ENCODE measurements at places on chromosomes 1 and 21.

DNA sequence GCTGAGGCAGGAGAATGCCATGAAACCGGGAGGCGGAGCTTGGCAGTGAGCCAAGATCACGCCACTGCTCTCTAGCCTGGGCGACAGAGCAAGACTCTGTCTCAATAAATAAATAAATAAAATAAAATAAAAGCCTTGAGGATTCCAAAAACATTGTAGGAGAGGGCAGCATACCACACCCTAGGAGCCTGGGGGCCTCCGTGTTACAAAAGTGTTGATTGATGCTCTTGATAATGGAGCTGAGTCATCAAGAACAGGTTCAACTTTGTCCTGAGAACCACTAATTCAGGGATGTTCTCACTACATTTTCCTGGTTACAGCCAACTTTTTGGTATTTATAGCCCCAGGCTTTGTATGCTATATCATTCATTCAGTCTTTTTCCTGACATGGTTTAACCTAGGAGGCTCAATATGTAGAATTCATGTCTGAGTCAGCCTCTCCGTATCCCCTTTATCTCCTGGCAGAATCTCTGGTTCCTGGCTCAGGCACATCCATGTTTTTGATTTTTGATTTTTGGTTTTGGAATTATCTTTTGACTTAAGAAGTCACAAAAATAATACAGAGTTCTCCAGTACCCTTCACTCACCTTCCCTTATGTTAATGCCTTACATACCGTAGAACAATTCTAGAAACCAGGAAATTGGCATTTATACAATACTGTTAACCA, 69.4 kb downstream of the LRRC8D start:
- no peak for DNase-seq

DNA sequence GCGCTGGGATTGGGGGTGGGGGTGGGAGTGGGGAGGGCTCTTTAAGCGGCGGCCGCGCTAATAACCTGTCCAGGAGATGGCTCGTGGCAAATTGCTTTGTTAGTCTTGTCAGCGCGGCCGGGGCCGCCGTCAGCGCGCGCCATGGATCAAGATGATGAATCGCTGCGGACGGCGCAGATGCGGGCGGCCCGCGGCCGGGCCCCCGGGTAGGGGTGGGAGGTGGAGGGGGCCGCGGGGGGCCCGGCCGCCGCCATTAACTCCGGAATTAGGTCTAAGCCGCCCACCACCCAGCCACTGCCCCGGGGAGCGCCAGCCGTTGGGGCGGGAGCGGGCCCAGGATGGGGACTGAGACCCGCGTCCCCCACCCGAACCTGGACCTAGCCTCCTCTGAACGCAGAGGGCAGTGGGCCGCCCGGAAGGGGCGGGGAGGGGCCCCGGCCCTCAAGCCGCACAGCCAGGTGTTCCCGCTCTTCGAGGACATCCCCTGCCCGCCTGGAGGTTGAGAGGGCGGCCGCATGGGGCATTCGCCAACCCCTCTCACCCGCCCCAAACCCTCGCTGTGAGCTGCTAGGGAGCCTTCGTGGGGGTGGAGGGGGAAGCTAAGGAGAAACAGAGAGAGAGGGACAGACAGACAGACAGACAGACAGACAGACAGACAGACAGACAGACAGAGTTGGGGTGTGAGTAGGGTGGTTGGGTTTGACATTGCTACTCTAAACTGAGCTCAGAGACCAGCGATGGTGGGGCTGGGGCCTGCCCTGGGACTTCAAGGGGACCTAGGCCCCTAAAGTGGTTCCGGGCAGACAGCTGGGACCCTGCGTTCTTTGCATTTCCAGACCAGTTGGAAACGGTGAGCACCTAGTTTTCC, 3.8 kb upstream of the DMBX1 start:
- DNase-seq: no peak

- DNase-seq: no peak
These were observed 6.8 kb upstream of the SLAMF9 start for GRCh38 chr1:159960721-159961381.

GRCh38 chr1:152860129-152860528, 333 bp downstream of the LCE7A start:
- DNase-seq: no peak

DNA sequence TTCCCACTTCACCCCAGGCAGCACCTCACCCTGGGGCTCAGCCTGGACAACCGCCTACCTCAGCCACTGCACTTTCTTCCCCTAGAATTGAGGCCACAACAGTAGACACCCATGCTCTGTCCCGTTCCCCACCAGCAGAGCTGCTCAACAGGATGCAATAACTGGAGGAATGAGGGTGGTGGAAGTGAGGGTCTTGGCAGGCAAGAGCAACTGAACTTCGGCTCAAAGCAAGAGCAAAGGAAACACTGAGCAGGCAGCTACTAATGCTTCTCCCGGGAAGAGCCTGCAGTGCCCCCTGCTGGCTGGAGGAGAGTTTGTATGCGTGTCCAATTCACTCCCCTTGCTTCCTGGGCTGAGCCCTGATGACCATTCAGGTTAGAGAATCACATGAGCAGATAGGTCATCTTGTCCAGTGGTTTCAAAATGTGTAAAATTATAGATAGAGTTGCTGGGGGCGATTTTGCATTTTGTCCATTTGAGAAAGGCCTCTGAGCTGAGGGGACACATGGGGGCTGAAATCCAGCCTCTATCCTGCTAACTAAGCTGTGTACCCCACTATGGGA, 13.9 kb downstream of the NT5C1A start:
- peak; percentile 49 for DNase-seq

- DNase-seq: no peak
These were observed 1.2 kb downstream of the LBR start for GRCh38 chr1:225426395-225427234.

GRCh38 chr1:8533124-8533523, 215.2 kb downstream of the SLC45A1 start:
- DNase-seq: no peak

- no peak for DNase-seq
These were observed 22.8 kb downstream of the LCE3E start for GRCh38 chr1:152543820-152544219.

DNA sequence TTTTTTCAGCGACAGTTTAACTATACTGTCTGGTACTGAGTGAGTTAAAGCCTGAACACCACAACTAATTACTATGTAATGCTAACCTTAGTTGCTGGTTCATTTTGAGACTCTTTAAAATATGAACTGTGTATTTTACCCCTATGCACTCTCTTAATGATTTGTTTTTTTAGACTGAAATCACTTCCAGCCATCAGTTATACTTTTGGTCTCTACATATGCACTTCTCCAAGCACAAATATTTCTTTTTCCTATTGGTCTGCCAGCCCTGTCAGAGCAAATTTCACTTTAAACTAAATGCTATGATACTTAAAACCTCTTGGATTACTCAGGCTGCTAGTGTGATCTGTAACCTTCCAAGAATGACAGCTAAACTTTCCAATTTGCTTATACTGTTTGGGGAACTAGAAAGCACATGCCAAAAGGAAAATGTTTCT, 38.1 kb upstream of the SCYL3 start:
- DNase-seq: no peak

DNA sequence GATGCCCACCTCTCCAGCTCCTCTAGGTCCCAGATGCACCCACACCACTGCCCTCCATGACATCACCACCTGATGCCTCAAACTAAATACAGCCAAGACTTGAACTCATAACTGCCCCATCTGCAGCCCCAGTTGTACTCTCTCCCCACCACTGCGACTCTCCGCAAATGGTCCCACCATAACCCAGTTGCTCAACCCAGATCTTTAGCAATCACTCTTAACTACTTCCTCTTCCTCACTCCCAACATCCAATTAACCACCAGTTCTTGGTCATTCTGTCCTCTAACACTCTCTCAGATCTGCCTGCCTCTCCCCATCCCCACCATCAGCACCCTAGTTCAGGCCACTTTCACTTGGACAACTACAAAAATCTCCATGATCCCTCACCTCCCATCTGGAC, 36.8 kb upstream of the PLA2G2C start:
- no peak for DNase-seq

- no peak for DNase-seq
These were observed 18.6 kb downstream of the CDC42BPA start for GRCh38 chr1:227299688-227300087.

Data from globus pallidus (tissue), 1 donor.